Fibroblast of skin of left biceps (primary cell): ENCODE measurements at places on chromosomes 4 and X.
A peak's percentile ranks its signal among the peaks of the same experiment; 100 is the strongest.

DNA sequence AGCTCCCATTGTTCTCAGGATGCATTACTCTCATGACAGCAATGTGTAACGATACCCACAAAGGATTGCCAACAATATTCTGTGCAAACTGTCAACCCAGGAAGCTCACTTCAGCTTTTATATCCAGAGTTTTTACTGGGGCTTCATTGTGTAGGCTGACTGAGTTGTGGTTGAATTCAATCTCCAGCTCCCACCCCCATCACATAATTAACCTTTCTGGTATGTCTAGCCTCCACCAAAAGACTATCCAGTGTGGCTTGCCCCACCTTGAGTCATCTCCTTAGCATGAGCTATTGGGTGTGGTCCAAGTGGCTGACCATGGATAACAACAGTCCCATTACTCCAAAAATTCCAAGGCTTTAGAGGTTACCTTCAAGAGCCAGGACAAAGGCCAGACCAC, 17.7 kb upstream of the TAB3 start:
- peak; percentile 25 for DNase-seq

DNA sequence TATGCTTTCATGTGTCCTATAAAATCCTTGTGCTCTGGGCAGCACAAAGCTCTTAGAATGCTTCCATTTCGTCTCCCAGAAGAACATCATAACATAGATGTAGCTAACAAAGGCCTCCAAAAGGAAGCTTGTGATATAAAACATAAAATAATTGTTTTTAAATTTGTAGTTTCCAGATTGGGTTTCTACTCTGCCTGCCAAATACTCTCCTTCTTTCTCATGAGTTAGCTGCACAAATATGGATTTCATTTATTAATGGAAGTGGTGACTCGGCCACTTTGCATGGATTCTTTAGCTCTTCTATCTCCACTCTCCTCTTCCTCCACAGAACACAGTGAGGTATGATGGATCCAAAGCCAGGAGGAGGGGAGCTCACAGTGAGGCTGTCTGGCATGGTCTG, 265.4 kb downstream of the COL25A1 start:
- DNase-seq = no peak

DNA sequence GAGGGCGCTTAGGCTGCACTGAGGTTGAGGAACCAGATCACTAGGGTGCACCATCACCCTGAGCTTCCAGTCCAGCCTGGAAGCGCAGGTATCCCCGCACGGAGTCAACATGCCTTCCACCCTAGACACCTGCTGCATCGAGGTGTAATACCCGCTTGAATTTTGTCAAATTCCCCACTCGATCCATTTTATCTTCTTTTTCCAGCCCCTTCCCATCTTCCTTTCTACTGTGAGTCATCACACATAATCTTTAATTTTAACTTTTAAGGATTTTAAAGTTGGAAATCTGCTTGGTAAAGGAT, 821 bp downstream of the PLK4 start:
- no peak for DNase-seq

DNA sequence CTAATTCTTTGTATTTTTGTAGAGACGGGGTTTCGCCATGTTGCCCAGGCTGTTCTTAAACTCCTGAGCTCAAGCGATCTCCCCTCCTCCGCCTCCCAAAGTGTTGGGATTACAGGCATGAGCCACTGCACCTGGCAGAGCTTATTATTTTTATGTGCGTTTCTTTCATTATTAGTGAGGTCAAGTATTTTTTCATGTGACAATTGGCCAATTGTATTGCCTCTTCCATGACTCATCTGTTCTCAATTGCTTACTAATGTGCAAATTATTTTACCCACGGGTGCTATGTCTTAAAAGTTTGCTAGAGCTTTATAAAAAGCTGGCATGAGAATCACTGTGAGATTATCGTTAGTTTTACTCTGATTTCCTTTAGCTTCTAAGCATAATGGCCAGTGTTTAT, 13.0 kb upstream of the ARX start:
- no peak for DNase-seq

DNA sequence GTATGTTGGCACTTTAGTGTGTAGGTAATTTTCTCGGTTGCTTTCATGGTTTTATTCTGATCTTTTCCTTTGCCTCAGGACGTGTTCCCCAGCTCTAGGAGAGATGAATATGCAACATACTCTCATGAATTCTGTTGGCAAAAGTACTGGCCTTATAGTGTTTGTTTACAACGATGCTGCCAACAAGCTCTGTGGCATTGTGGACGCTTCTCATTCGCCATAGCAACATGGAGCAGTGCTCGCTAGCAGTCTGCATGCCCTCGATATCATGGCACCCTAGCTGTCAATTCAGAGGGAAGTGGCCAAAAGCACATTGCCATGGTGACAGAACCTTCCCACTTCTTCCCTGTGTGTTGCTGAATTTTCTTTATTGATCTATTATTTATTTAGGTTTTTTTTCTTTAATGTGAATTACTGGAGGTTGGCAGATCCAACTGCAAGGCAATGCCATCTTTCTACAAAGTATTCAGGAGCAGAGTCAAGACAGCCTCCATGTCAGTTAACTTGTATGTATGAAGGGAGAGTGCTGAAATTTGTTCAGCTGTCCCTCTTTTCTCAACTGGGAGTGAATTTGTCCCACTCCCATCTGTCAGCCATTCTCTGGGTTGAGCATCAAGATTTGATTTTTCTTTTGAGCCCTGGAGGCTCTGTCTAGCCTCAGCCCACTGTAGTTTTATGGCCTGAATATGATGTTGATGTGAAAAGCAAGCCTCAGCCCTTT, 224.9 kb upstream of the VCX3A start:
- DNase-seq = no peak
